CD4-positive, alpha-beta T cell treated with Interleukin-4 for 1 hour (primary cell): ENCODE measurements at places on chromosomes 3 and 15.

GRCh38 chr3:98890181-98890835 lies 11.2 kb downstream of the DCBLD2 start:
- no peak for DNase-seq

GRCh38 chr3:195265363-195265976 lies 5.5 kb downstream of the XXYLT1 start:
- DNase-seq: no peak

GRCh38 chr3:37701734-37702433 lies 159.8 kb upstream of the CTDSPL start:
- DNase-seq: no peak

DNA sequence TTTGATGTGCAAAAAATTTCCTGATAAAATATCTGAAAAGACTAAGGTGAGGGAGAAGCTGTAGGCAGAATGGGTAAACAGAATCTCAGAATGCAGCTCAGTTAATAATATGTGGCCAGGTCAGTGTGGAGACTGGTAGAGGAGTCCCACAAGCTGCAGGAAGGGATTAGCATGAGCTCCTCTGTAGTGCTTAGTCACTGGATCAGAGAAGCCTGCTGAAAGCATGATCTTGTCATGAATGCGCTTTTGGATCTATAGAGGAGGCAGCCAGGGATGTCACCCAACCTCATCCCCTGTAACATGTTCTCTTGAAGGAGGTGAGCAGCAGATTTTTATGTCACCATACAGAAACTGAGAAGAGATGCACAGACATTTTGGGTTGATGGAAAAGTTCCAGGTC lies 1035.3 kb upstream of the GBE1 start:
- no peak for DNase-seq

DNA sequence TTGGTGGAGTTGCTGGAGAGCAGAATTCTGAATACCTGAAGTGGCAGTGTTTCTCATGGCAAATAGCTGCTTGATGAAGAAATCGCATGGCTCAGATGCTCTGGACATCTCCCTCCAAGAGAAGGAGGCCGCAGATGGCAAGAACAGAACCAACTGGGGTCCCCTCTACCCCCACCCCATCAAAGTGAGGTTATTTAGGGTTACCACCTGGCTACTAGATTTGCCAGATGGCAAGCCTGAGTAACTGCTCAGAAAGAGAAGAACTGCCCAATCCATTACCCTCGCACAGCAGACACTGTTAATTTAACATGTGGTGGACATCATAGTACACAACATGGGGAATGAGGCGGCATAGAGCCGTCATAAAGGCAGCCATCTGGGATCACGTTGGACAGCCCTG lies 30.5 kb upstream of the LIPC start:
- DNase-seq: no peak

DNA sequence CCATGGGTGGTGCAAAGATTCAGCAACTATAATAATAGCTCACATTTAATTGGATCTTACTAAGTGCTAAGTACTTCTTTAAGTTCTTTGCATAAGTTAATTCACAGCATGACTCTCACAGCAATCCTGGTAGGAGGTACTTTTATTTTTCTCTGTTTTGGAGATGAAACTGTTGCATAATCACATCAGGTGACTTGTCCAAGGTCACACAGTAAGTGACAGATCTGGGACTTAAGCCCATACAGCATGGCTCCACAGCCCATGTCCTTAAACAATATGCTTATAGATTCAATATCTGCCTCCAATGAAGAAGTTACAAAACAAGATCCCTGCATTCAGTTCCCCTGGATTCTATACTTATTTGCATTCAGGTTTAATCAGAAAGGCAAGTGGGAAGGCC lies 171.8 kb downstream of the CNTN3 start:
- DNase-seq: no peak

- no peak for DNase-seq
These were observed 52.2 kb upstream of the OSBPL11 start for GRCh38 chr3:125647318-125648014.
